ENCODE measurements at places on chromosomes 3 and 15.

- DNase-seq = no peak
Measured at GRCh38 chr15:51667478-51667877, 13.8 kb upstream of the SCG3 start.

GRCh38 chr3:142152384-142152783 is 3.0 kb upstream of the TFDP2 start:
- DNase-seq = no peak

DNA sequence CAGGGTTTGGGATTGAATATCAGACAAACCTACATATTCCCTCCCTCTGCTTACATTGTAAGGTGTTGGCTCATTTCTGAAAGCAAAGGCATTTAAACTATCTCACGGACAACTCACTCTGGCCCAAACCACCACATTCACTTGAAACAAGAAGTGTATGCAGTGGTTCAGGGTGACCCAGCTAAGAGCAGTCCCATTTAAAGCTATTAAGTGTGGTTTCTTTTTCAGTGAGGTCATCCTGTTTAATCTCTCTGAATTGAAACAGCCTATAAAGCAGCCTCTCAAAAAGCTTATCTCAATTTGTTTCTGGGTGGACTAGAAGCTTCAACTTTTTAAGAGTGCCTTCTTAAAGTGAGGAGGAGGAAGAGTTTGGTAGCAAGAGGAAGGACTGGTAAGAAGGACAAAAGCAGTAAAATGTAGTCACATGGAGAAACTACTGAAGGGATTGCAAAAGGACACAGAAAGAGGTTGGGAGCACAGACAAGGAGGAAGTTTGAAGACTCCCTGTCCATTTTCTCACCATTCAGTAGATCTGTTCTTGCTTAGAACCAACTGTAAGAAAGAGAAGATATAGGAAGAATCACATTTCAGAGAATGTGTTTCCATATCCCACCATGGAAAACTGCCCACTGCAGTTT is 151.6 kb downstream of the TMCO5A start:
- no peak for DNase-seq

DNA sequence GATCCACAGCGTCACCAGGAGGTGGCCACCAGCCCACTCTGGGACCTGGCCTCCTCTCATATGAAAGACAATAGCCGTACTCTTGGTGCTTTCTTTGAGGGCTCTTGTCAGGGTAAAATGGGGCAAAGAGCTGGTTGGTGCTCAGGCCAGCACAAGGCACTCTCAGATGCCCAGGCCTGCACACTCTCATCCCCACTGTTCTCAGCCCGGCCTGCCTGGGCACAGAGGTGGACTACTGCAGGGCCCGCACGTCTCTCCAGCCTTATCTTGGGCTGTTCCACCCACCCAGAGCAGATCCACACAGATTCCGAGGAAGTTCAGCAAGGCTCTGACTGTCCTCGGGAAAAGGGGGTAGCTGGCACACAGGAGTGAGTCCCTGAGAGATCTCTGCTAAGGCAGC is 122.8 kb upstream of the PRR20G start:
- no peak for DNase-seq

DNA sequence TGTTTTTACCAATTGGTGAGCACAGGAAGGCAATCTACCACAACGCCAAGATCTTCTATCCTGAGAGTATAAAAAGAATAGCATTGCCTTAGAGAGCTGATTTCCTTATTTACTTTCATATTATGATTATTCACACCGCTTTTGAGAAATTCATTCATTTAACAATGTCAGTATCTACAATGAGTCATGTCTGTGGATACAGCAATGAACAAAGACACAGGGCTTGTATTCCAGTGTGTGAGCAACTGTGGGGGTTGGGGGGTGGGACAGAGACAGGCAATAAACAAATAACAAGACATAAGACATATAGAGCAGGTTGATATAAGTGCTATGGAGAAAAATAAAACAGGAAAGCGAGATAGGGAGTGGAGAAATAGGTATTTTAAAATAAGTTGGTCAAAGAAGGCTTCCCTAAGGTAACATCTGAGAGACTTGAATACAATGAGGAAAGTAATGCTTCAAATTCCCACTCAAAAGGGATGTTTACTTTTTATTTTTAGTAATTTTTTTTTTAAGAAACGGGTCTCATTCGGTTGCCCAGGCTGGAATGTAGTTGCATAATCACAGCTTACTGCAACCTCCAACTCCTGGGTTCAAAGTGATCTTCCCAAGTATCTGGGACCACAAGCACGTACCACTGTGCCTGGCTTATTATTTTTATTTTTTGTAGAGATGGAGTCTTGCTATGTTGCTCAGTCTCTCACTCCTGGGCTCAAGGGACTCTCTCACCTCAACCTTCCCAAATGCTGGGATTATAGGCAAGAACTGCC is 45.7 kb downstream of the PGBD4 start:
- no peak for DNase-seq

All from anterior cingulate cortex (tissue), 58 donors.